ENCODE measurements at places on chromosomes 5 and 9.

GRCh38 chr9:27293996-27294395 lies 3.0 kb downstream of the EQTN start:
- no peak for DNase-seq

DNA sequence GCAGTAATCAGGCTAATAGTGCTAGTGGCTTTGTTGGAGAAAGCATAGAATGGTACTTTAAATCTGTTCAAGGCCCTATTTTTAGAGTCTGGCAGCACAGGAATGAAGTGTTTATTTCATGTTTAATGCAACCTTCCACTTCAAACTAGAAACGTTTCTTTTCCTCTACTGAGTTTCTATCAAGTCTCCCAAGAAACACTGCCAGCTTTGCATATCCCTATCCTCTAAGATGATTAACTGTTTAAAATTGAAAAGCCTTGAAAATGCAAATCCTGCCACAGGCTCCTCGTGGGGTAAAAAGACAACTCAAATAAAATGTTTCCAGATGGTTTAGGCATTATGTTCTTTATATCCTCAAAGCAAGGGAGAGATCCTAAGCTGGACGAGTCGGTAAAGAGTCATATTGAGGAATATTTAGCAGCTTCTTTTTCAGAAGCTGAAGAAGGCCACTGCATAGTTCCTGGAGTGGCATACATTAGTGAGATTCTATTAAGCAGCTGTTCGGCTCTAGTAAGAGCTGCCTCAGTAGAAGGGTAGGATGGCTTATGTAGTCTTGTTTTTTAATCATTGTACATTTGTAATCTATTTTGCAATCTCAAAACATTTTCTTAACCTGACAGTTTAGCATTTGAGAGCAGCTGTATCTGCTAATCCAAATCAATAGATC lies 251.2 kb downstream of the CHSY3 start:
- no peak for DNase-seq

- DNase-seq = no peak
Observed at GRCh38 chr9:93080406-93080805, 15.6 kb upstream of the CARD19 start.

DNA sequence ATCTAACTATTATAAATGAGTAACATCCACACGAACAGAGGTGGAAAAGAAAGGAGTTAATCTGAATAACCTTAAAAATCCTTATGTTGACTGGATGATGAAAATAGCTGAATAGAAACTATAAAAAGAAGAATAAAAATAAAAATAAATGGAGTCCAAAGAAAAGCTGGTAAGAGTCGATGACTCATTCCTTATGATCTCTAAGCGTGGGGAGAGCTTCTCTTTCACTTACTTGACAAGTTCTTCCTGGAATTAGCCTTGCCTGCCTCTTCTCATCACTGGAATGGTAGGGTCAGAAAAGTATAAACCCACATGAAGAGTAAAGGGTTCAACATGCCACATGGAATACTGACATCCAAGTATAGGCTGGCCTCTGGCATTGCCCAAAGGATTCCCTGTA lies 477.0 kb upstream of the RGMB start:
- DNase-seq = no peak

DNA sequence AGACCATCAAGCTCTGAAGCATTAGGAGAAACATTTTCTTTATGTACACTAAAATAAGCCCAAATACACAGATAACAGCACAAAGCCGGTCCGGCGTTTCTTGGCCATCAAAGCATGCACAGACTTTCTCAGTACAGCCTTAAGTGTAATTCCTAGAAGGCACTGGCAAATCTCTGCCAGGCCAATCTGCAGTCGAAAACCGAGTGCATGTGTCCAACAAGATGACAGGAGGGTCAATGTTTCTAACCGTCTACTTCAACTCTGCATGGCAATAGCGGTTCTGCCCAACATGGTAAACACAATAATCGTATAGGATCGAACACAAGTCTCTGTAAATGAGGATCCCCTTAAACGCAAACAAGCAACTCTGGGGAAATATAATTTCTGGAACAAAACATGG lies 1.1 kb downstream of the ARL15 start:
- no peak for DNase-seq

GRCh38 chr5:11724940-11725339 lies 179.3 kb downstream of the CTNND2 start:
- DNase-seq = no peak

DNA sequence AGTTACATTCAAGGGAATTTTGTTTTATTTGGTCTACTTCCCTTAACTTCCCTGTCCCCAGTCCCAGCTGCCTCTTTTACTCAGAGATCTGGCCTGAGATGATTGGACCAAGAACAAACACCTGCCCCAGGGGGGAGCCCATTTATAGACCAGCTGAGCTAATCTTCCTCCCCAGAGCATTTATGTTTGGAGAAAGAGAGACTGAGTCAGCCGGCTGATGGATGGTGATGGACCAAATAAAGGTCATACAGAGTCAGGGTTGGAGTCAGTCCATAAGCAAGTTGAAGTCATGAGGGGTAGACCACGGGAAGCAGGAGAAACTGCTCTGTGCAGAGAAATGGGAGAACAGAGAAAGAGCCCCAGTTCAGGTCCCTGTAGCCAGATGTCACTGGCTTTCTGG lies 77.7 kb downstream of the TMEM174 start:
- no peak for DNase-seq

DNA sequence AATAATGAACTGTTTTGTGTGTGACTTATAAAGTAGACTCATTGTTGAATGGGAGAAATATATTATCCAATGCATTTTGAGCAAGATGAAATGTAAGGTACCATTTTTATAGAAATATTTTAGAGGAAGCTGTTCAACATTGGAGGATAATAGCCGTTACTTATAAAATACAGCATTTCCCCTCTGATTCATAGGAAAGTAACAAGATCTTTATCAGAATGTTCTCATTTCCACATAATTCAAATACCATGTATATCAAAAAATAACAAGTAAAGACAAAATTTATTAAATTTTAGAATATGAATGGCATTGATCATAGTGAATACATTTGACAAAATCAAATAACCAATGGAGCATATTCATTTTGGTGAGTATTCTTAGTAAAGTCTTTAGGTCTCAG lies 346.7 kb upstream of the PTGER4 start:
- DNase-seq = no peak

- peak; percentile 96 for DNase-seq
Observed at GRCh38 chr9:114385397-114386181, 2.2 kb downstream of the AKNA start.

GRCh38 chr5:113364466-113364865 lies 70.3 kb downstream of the TSSK1B start:
- DNase-seq = no peak

- no peak for DNase-seq
Observed at GRCh38 chr5:136030956-136031611, 2.3 kb downstream of the TGFBI start.

DNA sequence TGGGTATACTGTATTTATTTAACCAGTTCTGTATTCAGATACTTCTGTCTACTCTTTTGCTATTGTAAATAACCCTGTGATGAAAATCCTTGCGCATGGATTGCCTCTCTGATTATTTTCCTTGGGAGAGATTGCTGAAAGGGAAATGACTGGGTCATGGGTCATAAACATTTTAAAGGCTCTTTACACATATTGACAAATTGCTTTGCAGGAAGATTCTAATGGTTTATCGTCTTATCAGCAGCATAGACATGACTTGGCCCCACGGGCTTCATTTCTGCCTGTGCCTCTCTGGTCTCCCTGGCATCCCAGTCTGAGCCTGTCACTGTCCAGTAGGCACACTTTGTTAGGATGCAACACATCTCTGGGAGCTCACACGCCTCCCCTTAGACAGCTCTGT lies 52.3 kb downstream of the RGS3 start:
- DNase-seq = no peak

DNA sequence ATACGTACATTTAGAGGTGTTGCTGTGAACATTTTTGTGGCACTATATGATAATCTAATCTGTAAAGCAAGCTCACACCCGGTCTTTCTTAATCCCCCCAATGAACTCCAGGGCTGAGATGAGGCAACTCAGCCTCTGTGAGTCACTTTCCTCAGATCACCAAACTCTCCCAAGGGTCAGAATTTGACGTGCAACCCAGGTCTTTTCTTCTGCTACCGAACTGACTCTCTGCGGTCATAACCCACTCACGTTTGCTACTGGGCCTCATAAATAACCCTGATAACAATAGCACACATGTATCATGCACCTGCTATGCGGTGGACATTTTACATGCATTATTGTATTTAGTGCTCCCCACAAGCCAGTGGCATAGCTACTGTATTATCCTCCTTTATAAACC lies 153.1 kb downstream of the DROSHA start:
- DNase-seq = no peak

GRCh38 chr9:15211815-15212495 lies 95.1 kb downstream of the TTC39B start:
- DNase-seq = no peak

- no peak for DNase-seq
Observed at GRCh38 chr9:1028501-1029190, 21.5 kb upstream of the DMRT2 start.

DNA sequence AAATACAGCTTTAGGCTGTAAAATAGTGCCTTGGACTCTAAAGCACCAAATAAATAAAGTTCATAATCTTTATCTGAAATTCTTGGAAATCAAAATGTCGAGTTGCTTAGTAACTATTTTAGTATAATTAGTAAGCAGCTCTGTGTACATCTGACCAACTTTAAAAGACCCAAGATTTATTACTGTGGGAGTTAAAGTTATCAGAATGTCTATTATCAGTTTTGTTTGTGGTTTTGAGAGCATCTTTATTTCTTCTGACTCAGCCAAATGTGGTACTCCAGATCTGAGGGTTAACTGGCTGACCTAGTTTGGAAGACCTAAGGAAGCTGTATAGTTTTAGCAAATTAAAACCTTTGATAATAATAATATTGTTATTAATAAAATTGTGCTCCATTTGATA lies 81.2 kb downstream of the PRLR start:
- no peak for DNase-seq

- DNase-seq = no peak
Observed at GRCh38 chr5:98911280-98912040, 17.3 kb downstream of the CHD1 start.

- DNase-seq = no peak
Observed at GRCh38 chr5:98458004-98458403, 315.5 kb upstream of the RGMB start.

- DNase-seq = no peak
Observed at GRCh38 chr5:133962131-133962530, 6.3 kb downstream of the C5orf15 start.

DNA sequence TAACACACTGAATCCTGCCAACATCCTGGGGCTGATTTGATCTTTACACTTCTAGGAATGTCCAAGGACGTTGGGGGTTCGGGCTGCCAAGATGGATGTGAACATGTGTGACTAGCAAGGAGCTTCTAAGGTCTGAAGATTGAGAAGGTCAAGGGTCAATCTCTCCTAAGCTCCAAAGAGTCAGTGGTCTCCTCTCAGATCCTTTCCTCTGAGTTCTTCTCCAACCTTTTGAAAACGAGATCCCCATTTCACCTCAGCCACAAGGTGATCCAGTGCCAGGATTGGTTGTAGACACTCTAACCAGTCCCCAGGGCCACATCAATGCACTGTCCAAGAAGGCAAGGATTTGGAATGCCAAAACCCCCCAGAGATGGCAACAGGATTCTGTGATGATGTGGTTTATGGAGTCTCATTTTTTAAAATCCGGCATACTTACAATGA lies 266.8 kb downstream of the NDUFS4 start:
- no peak for DNase-seq

DNA sequence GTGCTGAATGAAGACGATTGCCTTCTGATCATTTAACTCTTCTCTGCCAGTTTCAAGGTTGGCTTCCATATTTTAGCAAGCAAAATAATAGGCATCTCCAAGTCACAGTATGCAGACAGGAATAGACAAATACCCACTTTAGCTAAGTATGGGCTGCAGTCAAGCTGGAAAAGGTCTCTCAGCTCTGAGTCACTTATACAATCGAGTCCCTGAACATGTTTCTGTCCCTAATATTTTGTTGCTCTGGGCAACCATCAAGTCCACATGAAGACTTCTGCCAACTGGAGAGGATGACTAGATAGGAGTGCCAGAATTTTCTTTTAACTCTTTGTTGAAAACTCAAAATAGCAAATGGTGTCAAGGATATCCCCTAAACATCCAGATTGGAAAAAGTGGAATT lies 575.3 kb downstream of the RAB3C start:
- no peak for DNase-seq

DNA sequence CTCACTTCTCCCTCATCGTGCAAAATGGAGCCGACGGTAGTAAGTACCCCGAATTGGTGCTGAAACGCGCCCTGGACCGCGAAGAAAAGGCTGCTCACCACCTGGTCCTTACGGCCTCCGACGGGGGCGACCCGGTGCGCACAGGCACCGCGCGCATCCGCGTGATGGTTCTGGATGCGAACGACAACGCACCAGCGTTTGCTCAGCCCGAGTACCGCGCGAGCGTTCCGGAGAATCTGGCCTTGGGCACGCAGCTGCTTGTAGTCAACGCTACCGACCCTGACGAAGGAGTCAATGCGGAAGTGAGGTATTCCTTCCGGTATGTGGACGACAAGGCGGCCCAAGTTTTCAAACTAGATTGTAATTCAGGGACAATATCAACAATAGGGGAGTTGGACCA lies 979 bp downstream of the PCDHGA12 start:
- DNase-seq = no peak

- no peak for DNase-seq
Observed at GRCh38 chr5:27516437-27516836, 478.1 kb upstream of the CDH9 start.

Measured in naive thymus-derived CD8-positive, alpha-beta T cell (primary cell).